ENCODE measurements at places on chromosomes 1 and 21. TPM values are rescaled to one million over a fixed set of nuclear protein-coding genes. Genes with fewer than 3 reads are reported as not detected.

The DISC1 gene
- 0.27 TPM for total RNA-seq

The MXRA8 gene
- 0.61 TPM for total RNA-seq

The HSD3B1 gene
- total RNA-seq: not detected

The ABCA4 gene
- total RNA-seq: 0.54 TPM

The CD53 gene
- total RNA-seq: not detected

The FCRL4 gene
- total RNA-seq: not detected

The LCE2B gene
- total RNA-seq: not detected

The CCT3 gene
- 408 TPM for total RNA-seq

The PPIAL4G gene
- total RNA-seq: not detected

The TRIM46 gene
- total RNA-seq: 1.8 TPM

The ACTL8 gene
- 1.4 TPM for total RNA-seq

The IVL gene
- not detected for total RNA-seq

The ADAMTS1 gene
- total RNA-seq: 0.22 TPM

The MAP1LC3C gene
- total RNA-seq: not detected

The DCST1 gene
- not detected for total RNA-seq

The GBP6 gene
- not detected for total RNA-seq

The HSD11B1 gene
- 0.26 TPM for total RNA-seq

The NID1 gene
- 7.7 TPM for total RNA-seq

The LCE2A gene
- total RNA-seq: not detected

The TENT5C gene
- total RNA-seq: 0.07 TPM

The CHIA gene
- total RNA-seq: not detected

The PDE9A gene
- total RNA-seq: 1.6 TPM

The NFASC gene
- 1.5 TPM for total RNA-seq

The PRRX1 gene
- total RNA-seq: 0.02 TPM

The MATN1 gene
- not detected for total RNA-seq

The FCRLB gene
- total RNA-seq: 1.4 TPM

The MYOM3 gene
- total RNA-seq: 5.8 TPM

The SPRR3 gene
- total RNA-seq: not detected

The SMCP gene
- not detected for total RNA-seq

The AQP10 gene
- not detected for total RNA-seq

The LCE1A gene
- not detected for total RNA-seq
